ENCODE measurements at places on chromosomes 2 and 18.

DNA sequence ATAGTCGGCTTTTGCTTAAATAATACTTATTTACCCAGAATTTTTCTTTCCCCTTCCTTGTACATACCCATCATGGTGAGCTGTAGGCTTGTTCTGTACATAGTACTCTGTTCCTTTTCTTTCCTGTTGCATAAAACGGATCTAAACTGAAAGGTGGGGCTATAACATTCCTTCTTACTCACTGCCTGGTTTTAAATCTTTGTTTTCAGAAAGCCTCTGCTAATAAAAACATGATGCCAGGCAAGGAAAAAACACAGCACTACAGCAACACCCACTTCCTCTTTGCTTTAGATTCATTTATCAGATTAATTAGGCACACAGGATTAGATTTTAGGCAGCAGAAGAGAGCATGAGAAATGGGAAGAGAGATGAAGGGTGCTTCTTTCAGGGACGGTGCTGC, 19.6 kb upstream of the STON1 start:
- no peak for DNase-seq

GRCh38 chr18:61992285-61992684, 99.5 kb upstream of the RNF152 start:
- no peak for DNase-seq

GRCh38 chr2:1639086-1639858, 105.0 kb downstream of the PXDN start:
- no peak for DNase-seq

DNA sequence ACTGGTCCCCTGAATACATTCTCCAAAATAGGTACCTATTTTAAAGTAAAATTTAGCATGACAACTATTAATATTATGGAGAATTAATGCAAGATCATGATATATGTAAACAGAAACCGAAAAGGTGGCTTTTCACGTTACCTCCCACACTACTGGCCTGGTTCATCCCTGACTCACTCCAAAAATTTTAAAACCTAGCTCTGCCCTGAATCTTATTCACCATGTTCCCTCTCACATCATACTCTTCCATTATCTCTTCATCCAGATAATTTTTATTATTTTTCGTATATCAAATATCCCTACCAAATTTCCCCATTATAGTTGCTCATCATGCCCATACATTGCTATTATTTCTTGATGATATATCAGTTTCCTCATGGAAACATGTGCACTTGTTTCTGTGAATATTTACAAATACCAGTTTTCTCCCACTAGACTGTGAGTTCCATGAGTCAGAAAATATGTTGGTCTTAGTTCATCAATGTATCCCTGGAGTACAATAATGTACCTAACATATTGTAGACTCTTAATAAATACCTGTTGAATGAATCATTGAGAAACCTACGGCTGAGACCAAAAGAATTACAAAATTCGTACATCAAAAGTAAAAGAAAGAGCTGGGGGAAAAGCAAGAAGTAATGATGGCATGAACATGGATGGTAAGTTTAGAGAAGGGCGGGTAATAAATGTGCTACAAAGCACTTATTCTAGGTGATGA, 360.1 kb upstream of the CHAC2 start:
- no peak for DNase-seq

GRCh38 chr18:10059610-10060468, 146.0 kb downstream of the VAPA start:
- DNase-seq = no peak

GRCh38 chr2:37849911-37850310, 75.2 kb upstream of the RMDN2 start:
- DNase-seq = no peak

DNA sequence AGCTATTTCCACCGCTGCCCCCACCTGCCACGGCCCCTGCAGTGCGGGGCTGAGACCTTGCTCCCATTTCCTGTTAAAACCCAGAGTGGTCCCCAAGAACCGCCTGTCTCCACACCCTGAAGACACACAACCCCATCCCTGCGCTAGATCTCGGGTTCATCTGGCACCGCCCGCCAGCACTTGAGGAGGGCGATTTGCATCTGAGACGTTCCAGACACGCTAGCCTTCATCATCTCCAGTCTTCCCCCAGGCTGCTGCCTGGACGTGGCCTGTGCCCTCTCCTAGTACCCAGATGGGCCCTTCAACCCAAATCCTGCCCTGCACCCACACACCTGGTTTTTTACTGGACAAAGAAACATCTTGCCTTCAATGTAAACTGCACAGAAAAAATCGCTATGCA, 49.8 kb downstream of the SLC66A2 start:
- no peak for DNase-seq

- no peak for DNase-seq
Observed at GRCh38 chr2:238939074-238939473, 91.2 kb downstream of the TWIST2 start.

- DNase-seq = no peak
Observed at GRCh38 chr18:47108998-47109405, 41.3 kb downstream of the HDHD2 start.

DNA sequence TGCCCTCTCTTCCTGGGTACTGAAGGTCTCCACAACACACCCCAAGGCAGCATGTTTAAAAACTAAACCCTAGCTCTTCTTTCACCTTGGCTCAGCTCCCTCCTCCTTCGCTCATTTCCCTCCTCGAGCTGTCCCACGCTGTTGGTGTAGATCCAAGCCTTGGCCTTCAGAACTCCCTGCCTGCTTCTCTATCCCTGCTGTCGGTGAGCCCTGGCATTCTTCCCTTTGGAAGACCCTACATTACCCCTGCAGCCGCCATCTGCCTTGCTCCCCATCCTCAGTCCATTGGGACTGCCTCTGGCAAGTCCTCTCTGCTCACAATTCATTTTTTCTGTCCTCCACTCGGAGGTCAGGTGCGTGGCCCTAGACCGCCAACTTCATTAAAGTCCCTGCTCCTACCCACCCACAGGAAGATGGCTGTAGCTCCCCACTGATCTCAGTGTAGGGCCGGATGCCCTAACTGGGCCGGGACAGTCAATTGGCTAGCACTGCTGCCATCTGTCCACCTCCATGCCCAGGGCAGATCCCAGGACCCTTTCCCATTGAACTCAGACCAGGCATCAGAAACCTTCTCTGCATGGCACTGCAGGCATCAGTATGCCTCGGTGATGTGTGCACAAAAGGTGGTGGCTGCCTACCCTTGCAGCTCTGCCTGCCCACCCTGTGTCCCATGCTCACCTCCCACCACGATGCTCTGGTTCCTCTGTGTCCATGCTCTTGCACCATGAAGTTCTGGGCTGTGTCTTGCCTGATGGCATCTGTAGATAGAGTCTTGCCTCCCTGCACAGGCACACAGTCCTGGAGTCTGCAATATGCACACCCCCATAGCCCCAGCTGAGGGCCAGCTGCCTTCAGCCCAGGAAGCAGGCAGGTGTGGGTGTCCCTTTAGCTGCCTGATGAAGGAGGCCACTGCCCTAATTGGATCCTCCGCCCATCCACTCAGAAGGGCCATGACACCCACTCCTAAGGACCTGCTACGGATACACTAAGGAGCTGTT, 5.7 kb downstream of the AMER3 start:
- DNase-seq = no peak

GRCh38 chr2:108621087-108621559, 86.9 kb downstream of the LIMS1 start:
- peak; percentile 52 for DNase-seq

DNA sequence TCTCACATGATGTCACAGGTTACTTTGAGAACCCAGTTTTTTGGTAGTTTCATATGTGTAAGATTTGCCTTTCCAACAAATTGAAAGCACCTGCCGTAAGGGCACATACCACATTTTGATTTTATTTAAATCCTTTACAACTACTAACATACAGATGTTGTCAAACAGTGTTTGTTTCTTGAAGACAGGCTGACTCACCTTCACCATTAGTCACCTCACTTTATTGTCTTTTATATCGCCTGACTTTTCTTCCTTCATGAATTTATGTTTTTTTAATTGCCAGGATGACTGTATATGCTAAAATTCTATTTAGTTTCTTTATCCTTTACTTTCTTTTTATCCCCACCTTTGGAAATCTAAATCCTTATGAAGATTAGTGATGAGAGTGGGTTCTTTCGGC, 886.7 kb downstream of the SUCLG1 start:
- DNase-seq = no peak

GRCh38 chr2:181046833-181047232, 66.4 kb downstream of the UBE2E3 start:
- DNase-seq = no peak

GRCh38 chr2:147386284-147386683, 458.5 kb upstream of the ACVR2A start:
- DNase-seq = no peak

DNA sequence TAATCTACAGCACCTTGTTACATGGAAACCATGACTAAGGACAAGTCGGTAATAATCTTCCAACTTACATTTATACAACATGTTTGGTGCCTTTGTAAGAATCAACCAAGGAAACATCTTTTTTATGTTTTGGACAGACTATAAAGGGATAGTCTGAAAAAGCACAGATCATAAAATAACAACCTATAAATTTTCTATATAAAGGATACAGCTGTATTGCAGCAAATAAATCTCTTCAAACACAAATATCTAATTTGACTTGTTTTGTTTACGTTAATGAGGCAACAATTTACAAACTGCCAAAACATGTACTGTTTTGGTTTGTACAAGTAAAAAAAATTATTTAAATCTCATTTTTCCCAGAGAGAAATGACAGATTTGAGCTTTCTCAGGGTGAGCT, 92.5 kb downstream of the SRBD1 start:
- no peak for DNase-seq

GRCh38 chr18:63299837-63300745, 19.5 kb downstream of the BCL2 start:
- DNase-seq = no peak

DNA sequence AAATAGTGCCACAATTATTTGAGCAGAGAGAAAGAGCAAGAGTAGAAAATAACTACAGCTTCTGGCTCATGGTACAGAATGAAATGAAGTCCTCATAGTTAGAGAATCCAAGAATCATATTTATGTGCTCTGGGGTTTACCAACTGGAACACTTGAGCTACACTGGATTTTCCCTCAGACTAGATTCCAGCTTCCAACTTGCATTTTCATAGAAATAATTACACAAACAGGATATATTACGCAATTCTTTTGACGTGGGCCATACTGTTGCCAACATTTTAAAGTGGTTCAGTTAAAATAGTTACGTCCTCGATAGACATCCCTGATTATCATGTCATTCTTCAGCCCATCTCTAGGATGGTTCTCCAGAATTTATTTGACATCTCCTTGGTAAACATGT, 129.2 kb downstream of the ETAA1 start:
- DNase-seq = no peak

GRCh38 chr2:7089284-7089683, 172.1 kb downstream of the RNF144A start:
- DNase-seq = no peak
